Skeletal muscle cell (primary cell): ENCODE measurements at places on chromosomes 12 and 14.

GRCh38 chr14:90379106-90379505 is 17.7 kb upstream of the CALM1 start:
- DNase-seq: no peak

DNA sequence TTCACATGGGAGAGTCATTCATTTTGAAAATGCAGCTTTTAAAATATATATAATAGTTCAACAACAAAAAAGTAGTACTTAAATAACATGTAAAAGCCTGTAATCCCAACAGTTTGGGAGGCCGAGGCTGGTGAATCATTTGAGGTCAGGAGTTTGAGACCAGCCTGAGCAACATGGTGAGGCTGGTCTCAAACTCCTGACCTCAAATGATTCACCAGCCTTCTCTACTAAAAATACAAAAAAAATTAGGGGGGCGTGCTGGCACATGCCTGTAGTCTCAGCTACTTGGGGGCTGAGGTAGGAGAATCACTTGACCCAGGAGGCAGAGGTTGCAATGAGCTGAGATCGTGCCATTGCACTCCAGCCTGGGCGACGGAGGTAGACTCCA is 256.3 kb upstream of the RGS6 start:
- no peak for DNase-seq

DNA sequence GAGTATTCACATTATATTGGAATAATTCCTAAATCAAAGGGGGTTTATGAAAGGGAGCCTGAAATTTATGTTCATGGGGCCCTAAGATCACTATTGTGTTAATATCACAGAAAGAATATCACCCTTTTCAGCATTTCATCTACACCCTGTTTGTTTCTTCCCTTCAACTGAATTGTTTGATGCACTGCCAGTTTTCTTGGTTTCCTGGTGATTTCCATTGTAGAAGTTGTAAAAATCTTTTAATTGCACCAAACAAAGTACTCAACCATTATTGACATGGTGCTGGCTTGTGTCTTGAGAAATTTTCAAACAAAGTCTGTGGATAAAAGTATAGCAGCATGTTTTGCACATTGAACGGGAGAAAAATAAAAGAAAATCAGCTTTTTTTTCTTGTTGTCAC is 154.8 kb upstream of the PRKD1 start:
- DNase-seq: no peak

DNA sequence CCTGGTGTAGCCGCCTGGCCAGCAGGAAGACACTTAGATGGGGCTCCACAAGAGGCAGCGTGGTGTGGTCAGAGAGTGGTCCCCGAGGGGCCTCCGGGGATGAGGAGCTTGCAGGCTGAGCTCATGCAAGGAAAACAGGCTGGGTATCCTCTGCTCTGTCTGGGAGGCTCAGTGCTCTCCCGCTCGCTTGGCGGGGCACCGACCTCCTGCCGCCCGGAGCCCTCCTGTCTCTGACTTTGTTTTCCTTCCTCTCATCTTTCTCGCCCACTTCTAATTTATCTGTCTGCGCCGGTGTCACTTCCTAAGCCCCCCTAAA is 31.3 kb upstream of the DLK1 start:
- peak; percentile 17 for DNase-seq

- peak; percentile 28 for DNase-seq
Observed at GRCh38 chr12:45615268-45615667, 114.2 kb upstream of the ARID2 start.

- DNase-seq: no peak
Observed at GRCh38 chr12:18483698-18484325, 222.5 kb downstream of the PIK3C2G start.

DNA sequence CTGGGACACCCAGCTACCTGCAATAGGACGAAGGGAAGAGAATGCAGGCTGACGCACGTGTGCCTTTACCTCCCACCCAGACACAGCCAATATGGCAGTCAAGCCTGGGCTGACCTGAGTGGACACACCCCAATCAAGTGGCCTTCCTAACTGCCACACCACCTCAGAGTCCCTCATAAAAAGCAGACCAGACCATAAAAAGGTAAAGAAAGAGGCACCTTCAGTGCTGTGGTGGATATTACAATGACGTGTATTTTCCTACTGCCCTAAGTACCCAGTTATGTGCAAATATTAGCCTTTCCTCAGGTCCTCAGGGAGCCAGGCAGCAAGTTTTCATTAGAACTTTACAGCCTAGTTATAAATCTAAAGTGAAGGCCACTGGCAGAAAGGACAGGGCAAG is 75.8 kb downstream of the KCNK10 start:
- no peak for DNase-seq

GRCh38 chr12:75698052-75698451 is 186.6 kb upstream of the KRR1 start:
- DNase-seq: no peak

- DNase-seq: no peak
Observed at GRCh38 chr12:113228394-113229028, 7.2 kb downstream of the TPCN1 start.

- no peak for DNase-seq
Observed at GRCh38 chr12:1197264-1198018, 206.4 kb downstream of the ERC1 start.

GRCh38 chr14:68246786-68247105 is 427.2 kb downstream of the RAD51B start:
- DNase-seq: no peak

GRCh38 chr14:102891556-102891955 is 30.9 kb upstream of the AMN start:
- DNase-seq: peak; percentile 30

- no peak for DNase-seq
Observed at GRCh38 chr14:34797747-34798583, 77.2 kb downstream of the BAZ1A start.

GRCh38 chr14:77902811-77903210 is 102.9 kb downstream of the ADCK1 start:
- no peak for DNase-seq

GRCh38 chr14:106846218-106846617 is 1319.8 kb downstream of the TMEM121 start:
- DNase-seq: no peak

GRCh38 chr14:76967788-76968187 is 60.7 kb downstream of the IRF2BPL start:
- DNase-seq: no peak

DNA sequence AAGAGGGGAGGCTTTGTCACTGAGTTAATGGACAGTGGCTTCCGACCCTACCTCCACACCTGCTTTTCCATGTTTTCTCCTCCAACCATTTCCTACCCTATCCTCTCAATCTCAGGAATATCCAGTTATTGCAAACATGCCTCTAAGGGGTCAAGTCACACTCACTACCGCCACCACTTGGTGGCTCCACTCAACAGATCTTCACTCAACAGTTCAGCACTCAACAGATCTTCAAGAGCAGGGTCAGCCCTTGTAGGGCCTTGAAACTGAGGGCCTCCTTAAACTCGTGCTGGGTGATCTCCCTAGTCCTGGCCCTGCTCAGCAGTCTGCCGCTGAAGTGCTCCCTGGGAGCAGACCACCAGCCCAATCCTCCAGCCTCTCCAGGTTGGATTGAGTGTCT is 14.2 kb downstream of the ZNF641 start:
- DNase-seq: no peak

DNA sequence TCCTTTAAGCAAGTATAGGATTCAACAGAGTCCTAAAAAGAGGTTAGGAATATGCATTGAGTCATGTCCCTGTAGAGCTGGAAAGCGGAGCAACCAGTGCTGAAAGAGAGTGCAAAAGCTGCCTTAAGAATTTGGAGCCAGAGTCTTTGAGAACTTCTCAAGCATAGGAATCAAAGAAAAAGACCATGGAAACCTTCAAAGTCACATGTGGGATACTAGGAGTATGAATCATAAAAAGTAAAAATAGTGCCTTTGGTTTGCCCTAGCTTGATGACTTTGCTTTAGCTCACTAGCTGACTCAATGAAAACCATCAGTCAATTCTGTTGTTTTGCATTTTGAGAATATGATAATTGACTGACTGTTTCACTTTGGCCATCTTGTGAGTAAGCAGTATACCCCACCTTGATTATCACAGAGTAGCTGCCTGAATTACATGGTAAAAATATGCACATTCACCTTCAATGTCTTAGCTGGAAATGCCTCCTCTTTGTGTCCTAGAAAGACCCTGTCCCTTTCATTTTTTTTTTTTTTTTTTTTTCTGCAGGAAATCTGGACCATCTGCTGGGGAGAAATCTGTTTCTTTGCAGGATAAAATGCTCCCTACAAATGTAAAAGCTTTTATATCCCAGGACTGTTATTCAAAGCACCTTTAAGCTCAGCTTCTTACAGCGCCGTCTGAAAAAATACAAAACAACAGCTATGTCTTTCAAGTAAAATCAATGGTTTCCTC is 248.6 kb upstream of the KRR1 start:
- DNase-seq: peak; percentile 71
